Thyroid gland (tissue), 4 donors: ENCODE measurements at places on chromosomes 16 and 17.

- no peak for DNase-seq
Measured at GRCh38 chr17:19461681-19462080, 50.6 kb downstream of the RNF112 start.

GRCh38 chr17:64783031-64783461, 120.9 kb upstream of the SMURF2 start:
- no peak for DNase-seq

- DNase-seq = no peak
Measured at GRCh38 chr16:4345836-4346781, 5.0 kb downstream of the PAM16 start.

DNA sequence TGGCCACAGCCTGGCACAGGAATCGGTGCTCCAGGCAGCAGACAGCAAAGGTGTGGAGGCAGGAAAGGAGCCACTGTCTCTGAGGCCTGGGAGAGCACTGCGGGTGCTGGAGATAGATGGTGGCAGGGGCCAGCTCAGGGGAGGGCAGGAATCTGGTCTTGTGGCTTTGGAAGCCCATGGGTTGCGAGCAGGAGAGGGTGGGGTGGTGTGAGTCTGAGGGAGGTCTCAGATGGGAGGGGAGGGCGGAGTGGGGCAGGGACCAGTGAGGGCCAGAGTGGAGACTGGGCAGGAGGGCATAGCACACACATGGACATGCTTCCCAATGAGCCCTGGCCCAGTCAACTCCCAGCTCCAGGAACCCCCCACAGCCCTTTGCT, 70.1 kb downstream of the SREBF1 start:
- DNase-seq = no peak

- DNase-seq = no peak
Measured at GRCh38 chr17:60077226-60077625, 1.5 kb downstream of the HEATR6 start.
